ENCODE measurements at places on chromosomes 12 and 14. TPM values are rescaled to one million over a fixed set of nuclear protein-coding genes. Genes with fewer than 3 reads are reported as not detected.
A peak's percentile ranks its signal among the peaks of the same experiment; 100 is the strongest.

GRCh38 chr12:46386877-46387629 lies 14.5 kb upstream of the SLC38A2 start:
- DNase-seq: no peak
- H3K27ac ChIP-seq: no peak overlapping the region
- peaks cover 48% of the 10 kb centered on the region for H3K4me1 ChIP-seq
- no peak overlapping the region for H3K4me3 ChIP-seq
- H3K36me3 ChIP-seq: peaks cover 28% of the 10 kb centered on the region

- H3K36me3 ChIP-seq: peaks cover 24% of the 10 kb centered on the region
- peaks cover 10% of the 10 kb centered on the region for H3K4me1 ChIP-seq
- H3K4me3 ChIP-seq: no peak overlapping the region
- DNase-seq: no peak
- no peaks in the 10 kb centered on the region for H3K27me3 ChIP-seq
Observed at GRCh38 chr12:47120736-47121135, 41.0 kb upstream of the AMIGO2 start.

DNA sequence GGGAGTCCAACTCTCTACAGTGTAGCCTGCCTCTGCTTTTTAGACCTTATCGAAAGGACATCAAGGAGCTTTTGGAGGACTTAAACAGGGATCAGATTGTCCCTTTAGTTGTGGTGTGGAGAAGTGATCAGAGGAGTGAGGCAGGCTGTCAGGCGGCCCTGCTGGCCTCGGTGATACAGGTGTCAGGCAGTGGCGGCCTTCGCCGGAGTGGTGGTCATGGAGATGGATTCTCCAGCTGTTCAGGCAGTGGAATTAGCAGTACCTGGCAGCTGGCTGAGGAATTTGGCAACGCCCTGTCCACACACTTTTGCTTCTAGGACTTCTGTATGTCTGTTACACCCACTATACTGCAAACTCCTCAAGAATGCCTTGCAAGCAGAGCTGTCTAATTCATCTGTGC lies 4.2 kb upstream of the CLMN start:
- peaks cover 36% of the 10 kb centered on the region for H3K27me3 ChIP-seq
- no peak overlapping the region for H3K27ac ChIP-seq
- H3K4me3 ChIP-seq: no peak overlapping the region
- DNase-seq: no peak

GRCh38 chr12:113874326-113874725 lies 91.8 kb downstream of the RBM19 start:
- no peaks in the 10 kb centered on the region for H3K36me3 ChIP-seq
- H3K27me3 ChIP-seq: no peaks in the 10 kb centered on the region
- H3K27ac ChIP-seq: no peak overlapping the region
- H3K4me3 ChIP-seq: no peak overlapping the region

DNA sequence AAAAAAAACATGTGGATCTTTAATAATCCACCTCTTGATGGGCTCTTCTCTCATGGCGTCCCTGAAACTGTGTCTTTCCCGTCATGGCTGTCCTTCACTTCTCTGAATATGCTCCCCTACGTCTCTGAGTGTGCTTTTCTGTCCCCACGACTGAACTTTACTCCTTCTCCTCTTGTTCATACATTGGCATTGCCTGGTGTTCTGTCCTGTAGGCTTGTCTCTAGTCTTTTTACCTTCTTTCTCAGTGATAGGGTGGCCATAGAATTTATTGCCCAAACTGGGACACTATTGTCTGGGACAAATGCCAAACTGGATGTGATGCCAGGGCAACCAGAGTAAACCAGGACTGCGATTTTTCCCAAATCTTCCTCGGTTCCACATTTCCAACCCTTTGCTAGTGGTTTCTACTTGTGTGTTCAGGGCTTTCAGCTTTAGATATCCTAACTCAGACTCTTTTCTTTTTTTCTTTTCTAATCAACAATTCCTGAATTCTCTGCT lies 202.2 kb downstream of the ATP23 start:
- no peaks in the 10 kb centered on the region for H3K36me3 ChIP-seq
- peaks cover 2% of the 10 kb centered on the region for H3K27me3 ChIP-seq
- H3K27ac ChIP-seq: no peak overlapping the region
- H3K4me1 ChIP-seq: no peaks in the 10 kb centered on the region

DNA sequence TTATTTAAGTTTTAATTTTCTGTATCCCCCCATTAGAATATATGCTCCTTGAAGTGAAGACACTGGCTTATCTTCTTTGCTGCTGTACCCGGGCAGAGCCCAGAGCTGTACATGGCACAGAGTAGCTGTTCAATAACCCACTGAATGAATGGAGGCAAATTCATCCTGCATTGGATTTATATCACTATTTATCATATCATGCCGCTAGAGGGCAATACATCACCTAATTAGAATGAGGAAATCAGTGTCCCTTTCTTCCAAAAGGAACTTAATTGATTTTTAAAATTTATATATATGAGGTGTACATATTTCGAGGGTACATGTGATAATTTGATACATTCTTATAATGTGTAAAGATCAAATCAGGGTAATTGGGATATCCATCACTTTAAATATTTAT lies 89.2 kb upstream of the TMEM260 start:
- H3K27me3 ChIP-seq: no peaks in the 10 kb centered on the region
- peaks cover 4% of the 10 kb centered on the region for H3K4me1 ChIP-seq
- no peaks in the 10 kb centered on the region for H3K36me3 ChIP-seq
- H3K27ac ChIP-seq: no peak overlapping the region

GRCh38 chr14:69048456-69048855 lies 69.4 kb upstream of the ACTN1 start:
- H3K4me3 ChIP-seq: no peak overlapping the region
- H3K27me3 ChIP-seq: peaks cover 6% of the 10 kb centered on the region
- no peak for DNase-seq
- no peaks in the 10 kb centered on the region for H3K4me1 ChIP-seq
- H3K27ac ChIP-seq: no peak overlapping the region

- no peak overlapping the region for H3K27ac ChIP-seq
- DNase-seq: no peak
- no peaks in the 10 kb centered on the region for H3K4me1 ChIP-seq
- peaks cover 24% of the 10 kb centered on the region for H3K36me3 ChIP-seq
- H3K27me3 ChIP-seq: no peaks in the 10 kb centered on the region
Observed at GRCh38 chr14:89384023-89384422, 33.0 kb downstream of the FOXN3 start.

- no peak overlapping the region for H3K27ac ChIP-seq
- no peaks in the 10 kb centered on the region for H3K27me3 ChIP-seq
- no peak for DNase-seq
Observed at GRCh38 chr12:95259368-95259767, 41.8 kb downstream of the VEZT start.

GRCh38 chr14:71117839-71118743 lies 210.8 kb downstream of the PCNX1 start:
- H3K36me3 ChIP-seq: peaks cover 15% of the 10 kb centered on the region
- H3K27me3 ChIP-seq: no peaks in the 10 kb centered on the region
- no peak overlapping the region for H3K27ac ChIP-seq
- no peak for DNase-seq
- H3K4me3 ChIP-seq: no peak overlapping the region

DNA sequence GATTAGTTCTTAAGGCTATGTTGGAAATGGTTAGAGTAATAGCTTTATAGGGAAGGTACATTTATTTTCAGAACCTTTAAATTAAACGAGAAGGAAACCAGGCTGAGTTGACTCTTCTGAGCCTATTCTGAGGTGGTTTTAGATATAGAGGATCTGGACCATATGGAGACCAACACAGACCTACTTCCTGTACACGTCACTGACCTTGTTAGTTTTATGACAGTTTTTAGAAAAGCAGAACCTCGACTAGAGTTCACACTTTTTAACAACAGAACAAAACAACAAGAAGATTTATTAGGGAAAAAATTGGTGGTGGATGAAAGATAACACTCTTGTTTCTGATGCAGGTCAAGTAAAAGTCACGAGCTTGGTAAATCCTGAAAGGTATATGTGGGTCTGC lies 107.1 kb downstream of the NPAS3 start:
- H3K36me3 ChIP-seq: no peaks in the 10 kb centered on the region
- no peak overlapping the region for H3K4me3 ChIP-seq
- H3K27me3 ChIP-seq: no peaks in the 10 kb centered on the region
- DNase-seq: no peak

GRCh38 chr12:77357655-77358054 lies 292.3 kb upstream of the E2F7 start:
- no peak overlapping the region for H3K4me3 ChIP-seq
- H3K27ac ChIP-seq: no peak overlapping the region

- H3K4me1 ChIP-seq: peaks cover 12% of the 10 kb centered on the region
- H3K27me3 ChIP-seq: peaks cover 46% of the 10 kb centered on the region
- DNase-seq: no peak
- H3K4me3 ChIP-seq: no peak overlapping the region
- H3K27ac ChIP-seq: no peak overlapping the region
Observed at GRCh38 chr12:10617863-10618262, 4.5 kb upstream of the MAGOHB start.

DNA sequence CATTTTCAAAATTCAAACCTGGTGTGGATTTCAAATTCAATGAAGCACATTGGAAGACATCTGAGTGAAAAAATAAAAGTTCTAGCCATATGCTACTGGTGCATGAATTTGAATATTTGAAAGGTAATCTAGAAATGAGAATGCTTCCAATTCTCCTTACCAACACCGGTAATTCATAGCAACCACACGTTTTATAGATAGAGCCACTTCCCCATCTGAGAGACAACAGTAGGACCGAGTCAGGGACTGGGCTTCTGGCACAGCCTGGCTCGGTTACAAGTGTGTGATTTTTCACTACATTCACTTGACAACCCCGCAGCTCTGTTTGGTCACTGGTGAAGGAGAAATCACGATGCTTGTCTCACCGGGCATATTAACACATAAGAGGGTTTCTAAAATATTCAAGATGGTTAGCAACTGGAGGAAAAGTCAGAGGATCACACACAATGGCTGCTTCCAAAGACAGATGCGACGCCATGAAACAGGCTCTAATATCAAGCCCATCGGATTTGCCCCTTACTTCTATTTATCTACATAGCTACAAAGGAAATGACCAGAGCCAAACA lies 86.5 kb upstream of the FOXN3 start:
- peaks cover 44% of the 10 kb centered on the region for H3K4me1 ChIP-seq
- peaks cover 14% of the 10 kb centered on the region for H3K36me3 ChIP-seq
- no peak overlapping the region for H3K4me3 ChIP-seq
- H3K27ac ChIP-seq: no peak overlapping the region

DNA sequence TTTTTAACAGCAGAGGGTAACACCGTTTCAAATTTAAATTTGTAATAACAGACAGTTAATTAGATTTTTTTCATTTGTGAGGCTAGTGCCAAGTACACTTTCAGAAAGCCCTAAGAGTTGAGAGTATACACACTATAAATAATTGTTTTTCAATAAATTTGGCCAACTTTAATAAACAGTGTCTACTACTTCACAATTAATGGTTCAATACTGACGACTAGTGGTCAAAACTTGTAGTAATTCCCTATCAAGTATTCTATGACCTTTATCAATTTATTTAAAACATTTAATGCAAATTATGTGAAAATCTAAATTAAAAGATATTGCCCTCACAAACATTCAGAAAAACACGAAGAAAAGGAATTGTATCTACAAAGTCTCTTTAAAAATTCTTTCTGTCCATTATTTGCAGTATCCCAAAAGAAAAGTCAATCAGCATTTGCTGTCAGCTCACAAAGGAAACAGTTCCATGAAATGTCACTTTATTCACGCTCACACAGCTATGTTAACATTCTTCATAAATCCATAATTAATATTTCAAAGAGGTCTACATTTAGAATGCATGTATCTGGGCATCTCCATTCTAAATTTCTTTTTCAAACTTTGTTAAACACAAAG lies 91.2 kb downstream of the CEP128 start:
- no peak overlapping the region for H3K27ac ChIP-seq
- no peaks in the 10 kb centered on the region for H3K27me3 ChIP-seq
- H3K4me3 ChIP-seq: no peak overlapping the region
- no peaks in the 10 kb centered on the region for H3K4me1 ChIP-seq
- DNase-seq: no peak

GRCh38 chr14:69530095-69530494 lies 44.6 kb downstream of the CCDC177 start:
- H3K4me1 ChIP-seq: no peaks in the 10 kb centered on the region
- H3K36me3 ChIP-seq: no peaks in the 10 kb centered on the region
- no peak overlapping the region for H3K27ac ChIP-seq
- H3K27me3 ChIP-seq: peaks cover 21% of the 10 kb centered on the region
- no peak for DNase-seq

GRCh38 chr12:32551058-32551457 lies 128.0 kb upstream of the DNM1L start:
- DNase-seq: no peak
- H3K36me3 ChIP-seq: no peaks in the 10 kb centered on the region
- H3K27ac ChIP-seq: no peak overlapping the region
- H3K4me1 ChIP-seq: no peaks in the 10 kb centered on the region
- H3K4me3 ChIP-seq: no peak overlapping the region

DNA sequence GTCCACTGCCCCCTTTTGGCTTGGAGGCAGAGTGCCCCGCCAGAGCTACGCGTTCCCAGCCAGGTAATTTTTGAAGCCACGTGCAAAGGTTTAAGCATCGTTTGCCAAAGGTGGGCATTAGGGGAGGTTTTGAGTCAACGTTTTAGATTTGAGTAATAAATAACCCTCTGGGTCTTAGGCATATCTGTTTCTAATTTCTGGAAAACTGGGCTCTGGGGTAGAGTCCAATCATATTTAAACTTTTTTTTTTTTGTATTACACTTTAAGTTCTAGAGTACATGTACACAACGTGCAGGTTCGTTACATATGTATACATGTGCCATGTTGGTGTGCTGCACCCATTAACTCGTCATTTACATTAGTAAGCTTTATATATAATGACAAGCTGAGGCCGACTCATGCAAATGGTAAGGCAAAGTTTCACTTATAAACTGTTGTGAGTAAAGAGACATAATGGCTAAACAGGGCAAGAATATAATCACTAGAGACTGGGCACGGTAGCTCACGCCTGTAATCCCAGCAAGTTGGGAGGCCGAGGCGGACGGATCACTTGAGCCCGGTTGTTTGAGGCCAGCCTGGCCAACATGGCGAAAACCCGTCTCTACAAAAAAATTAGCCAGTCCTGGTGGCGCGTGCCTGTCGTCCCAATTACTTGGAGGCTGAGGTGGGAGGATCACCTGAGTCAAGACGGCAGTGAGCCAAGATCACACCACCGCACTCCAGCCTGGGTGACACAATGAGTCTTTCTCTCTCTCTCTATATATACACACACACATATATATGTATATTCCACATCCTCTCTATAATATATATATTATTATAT lies 491 bp upstream of the NR2C1 start:
- H3K36me3 ChIP-seq: peaks cover 8% of the 10 kb centered on the region
- DNase-seq: no peak
- H3K4me3 ChIP-seq: peak overlapping the region; percentile 82
- peaks cover 2% of the 10 kb centered on the region for H3K27me3 ChIP-seq
- peak overlapping the region; percentile 71 for H3K27ac ChIP-seq

The NDRG2 gene
- total RNA-seq: 8.3 TPM

The ACTR6 gene
- 56.5 TPM for total RNA-seq

The SDSL gene
- total RNA-seq: not detected

The TGM1 gene
- total RNA-seq: 4.4 TPM

The FGD4 gene
- total RNA-seq: 0.15 TPM

The ERP27 gene
- total RNA-seq: 7.2 TPM
